Calu3 (cell line): ENCODE measurements at places on chromosomes 11 and 22. TPM values are rescaled to one million over a fixed set of nuclear protein-coding genes. Genes with fewer than 3 reads are reported as not detected.

DNA sequence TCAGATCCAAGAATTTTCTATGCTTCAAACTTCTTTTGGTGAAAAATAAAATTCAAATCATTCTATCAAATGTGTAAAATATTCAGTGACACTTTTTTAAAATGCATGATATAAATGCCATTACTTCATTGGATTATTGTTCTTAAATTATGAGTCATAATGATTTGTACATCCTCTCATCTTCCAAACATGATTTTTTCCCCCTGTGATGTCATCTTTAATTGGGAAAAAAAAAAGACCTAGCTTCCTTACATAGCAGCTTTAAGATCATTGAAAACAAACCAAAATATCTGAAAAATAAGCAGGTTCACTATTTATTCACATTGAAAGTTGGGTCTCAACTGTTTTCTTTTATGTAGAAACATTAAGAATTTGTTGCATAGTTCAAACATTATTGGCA is 1549.4 kb downstream of the LRRC4C start:
- no peak overlapping the region for H3K4me3 ChIP-seq
- H3K27ac ChIP-seq = no peak overlapping the region
- no peak for DNase-seq
- no peaks in the 10 kb centered on the region for H3K27me3 ChIP-seq
- no peaks in the 10 kb centered on the region for H3K4me1 ChIP-seq
- no peaks in the 10 kb centered on the region for H3K36me3 ChIP-seq

- peaks cover 9% of the 10 kb centered on the region for H3K4me1 ChIP-seq
- peaks cover 48% of the 10 kb centered on the region for H3K27me3 ChIP-seq
- DNase-seq = no peak
- H3K27ac ChIP-seq = no peak overlapping the region
Observed at GRCh38 chr22:19287076-19287707, 4.3 kb downstream of the CLTCL1 start.

DNA sequence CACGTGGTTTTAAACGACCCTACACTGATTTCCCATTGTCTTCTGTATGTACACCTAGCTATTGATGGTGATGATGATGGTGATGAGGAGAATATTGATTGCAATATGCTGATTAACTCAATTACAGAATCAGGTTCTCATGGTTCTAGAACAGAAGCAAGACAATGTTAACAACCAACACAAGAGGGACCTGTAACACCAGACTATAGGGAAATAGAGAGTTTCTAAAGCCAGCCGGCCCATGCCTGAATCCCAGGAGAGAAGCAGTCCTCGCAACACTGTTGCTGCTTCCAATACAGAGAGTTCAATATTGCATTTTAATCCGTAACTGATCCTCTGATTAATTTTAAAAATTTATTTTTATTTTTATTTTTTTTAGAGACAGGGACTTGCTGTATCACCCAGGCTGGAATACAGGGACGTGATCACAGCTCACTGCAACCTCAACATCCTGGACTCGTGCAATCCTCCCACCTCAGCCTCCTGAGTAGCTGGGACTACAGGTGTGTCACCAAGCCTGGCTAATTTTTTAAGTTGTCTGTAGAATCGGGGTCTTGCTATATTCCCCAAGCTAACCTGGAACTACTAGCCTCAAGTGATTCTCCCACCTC is 22.2 kb upstream of the UBASH3B start:
- H3K27ac ChIP-seq = no peak overlapping the region
- DNase-seq = peak; percentile 20

DNA sequence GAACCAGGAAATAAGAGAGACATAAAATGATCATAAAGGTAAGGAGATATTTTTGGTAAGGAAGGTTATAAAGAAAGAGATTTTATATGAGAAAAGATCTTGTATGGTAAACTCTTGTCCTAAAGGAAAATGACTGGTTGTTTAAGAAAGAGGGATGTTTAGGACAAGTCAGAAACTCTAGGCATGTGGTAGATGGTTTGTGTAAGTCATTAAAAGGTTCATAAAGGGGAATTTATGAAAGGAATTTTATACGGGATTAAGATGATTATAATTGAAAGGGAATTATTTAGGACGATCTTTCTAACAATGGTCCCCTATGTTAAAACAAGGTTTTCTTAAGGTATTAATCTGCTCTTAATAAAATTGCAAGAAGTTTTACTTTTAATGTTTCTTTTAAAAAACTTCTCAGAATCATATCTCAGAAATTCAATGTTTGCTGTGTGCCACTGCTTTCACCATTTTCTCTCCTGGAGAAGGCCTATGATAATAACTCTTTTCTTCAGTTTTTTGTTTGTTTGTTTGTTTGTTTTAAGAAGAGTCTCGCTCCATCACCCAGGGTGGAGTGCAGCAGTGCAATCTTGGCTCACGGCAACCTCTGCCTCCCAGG is 13.8 kb upstream of the FBLN1 start:
- peaks cover 6% of the 10 kb centered on the region for H3K4me1 ChIP-seq
- H3K4me3 ChIP-seq = no peak overlapping the region
- no peak overlapping the region for H3K27ac ChIP-seq
- peaks cover 18% of the 10 kb centered on the region for H3K27me3 ChIP-seq

DNA sequence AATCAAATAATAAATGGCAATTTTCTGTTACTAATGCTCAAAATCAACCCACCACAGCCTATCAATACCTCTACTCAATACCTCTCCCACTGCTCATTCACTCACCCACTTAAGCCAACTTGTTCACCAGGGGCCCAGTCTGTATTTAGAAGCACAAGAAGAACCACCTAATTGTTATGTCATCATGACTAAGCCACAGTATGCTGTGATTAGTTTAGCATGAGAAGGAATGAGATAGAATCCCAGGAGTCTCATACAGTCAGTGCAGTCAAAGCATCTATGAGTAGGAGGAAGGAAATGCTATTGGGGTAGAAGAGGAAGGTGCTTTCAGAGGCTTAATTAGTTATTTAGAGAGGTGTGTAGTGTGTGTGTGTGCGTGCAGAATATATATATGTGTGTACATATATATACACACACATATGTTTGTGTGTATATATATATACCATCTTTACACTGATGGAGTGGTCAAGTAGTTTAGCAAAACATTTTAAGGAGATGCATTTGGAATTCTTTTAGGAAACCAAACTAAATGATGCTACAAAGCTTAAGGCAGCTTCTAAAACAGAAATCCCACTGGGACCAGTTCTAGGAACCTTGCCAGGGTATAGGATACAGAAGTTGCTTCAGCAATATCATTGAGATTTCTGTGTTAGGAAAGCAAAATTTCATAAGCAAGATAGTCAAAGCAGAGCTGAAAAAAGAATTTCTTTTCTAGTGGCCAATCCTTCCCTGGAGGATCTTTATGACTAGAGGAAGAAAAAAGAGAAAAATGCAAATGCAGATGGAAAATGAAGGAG is 27.5 kb downstream of the KCNA4 start:
- no peaks in the 10 kb centered on the region for H3K4me1 ChIP-seq
- H3K4me3 ChIP-seq = no peak overlapping the region
- no peak for DNase-seq
- no peaks in the 10 kb centered on the region for H3K27me3 ChIP-seq

DNA sequence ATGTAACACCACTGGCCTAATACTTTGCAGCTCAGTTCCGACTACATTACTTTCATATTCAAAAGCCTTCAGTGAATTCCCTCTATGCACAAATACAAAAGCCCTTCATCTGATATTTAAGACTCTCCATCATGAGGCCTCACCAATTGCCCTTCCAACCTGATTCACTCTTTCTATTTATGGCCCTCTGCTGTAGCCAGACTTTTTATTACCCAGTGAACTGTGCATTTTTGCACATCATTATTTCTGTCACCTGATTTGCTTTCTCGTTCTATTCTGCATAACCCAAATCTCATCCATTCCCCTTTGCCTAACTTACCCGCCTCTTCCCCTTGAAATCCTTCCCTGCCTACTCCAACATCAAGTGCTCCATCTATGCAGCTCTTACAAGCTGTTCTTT is 78.3 kb downstream of the BBOX1 start:
- no peaks in the 10 kb centered on the region for H3K36me3 ChIP-seq
- no peaks in the 10 kb centered on the region for H3K27me3 ChIP-seq
- no peak overlapping the region for H3K27ac ChIP-seq
- no peak overlapping the region for H3K4me3 ChIP-seq
- no peak for DNase-seq

Gene GSTT2B
- total RNA-seq = 3.6 and 5.4 TPM in 2 replicates

Gene ADM2
- 10.2 and 13.6 TPM in 2 replicates for total RNA-seq

Gene BTBD18
- total RNA-seq = not detected in 2 replicates

Gene BACE1
- 9.6 and 10.7 TPM in 2 replicates for total RNA-seq
